Pulmonary artery endothelial cell (primary cell): ENCODE measurements at places on chromosomes 2 and 18. TPM values are rescaled to one million over a fixed set of nuclear protein-coding genes. Genes with fewer than 3 reads are reported as not detected.

Gene STEAP3
- 12.2 and 23.7 TPM in 2 replicates for total RNA-seq

Gene CKAP2L
- total RNA-seq = 4.9 and 10.3 TPM in 2 replicates

Gene RESP18
- total RNA-seq = not detected in 2 replicates

DNA sequence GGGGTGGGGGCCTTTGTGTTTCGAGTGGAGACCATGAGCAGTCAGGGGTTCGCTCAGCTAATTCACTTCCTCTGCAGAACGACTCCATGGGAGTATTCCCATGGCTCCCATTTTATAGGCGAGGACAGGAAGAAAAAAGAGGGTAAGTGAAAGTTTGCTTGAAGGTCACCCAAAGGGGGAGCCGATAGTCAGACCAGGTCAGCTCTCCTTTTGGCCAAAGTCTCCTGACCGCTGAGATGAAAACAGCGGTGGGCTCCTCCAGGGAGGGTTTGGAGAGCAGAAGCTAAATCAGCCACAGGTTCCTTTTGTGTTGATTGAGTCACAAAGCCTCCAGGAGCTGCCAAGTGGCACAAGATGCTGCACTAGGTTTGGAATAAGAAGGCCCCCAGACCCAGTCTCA lies 34.1 kb upstream of the CTAGE1 start:
- DNase-seq = no peak

DNA sequence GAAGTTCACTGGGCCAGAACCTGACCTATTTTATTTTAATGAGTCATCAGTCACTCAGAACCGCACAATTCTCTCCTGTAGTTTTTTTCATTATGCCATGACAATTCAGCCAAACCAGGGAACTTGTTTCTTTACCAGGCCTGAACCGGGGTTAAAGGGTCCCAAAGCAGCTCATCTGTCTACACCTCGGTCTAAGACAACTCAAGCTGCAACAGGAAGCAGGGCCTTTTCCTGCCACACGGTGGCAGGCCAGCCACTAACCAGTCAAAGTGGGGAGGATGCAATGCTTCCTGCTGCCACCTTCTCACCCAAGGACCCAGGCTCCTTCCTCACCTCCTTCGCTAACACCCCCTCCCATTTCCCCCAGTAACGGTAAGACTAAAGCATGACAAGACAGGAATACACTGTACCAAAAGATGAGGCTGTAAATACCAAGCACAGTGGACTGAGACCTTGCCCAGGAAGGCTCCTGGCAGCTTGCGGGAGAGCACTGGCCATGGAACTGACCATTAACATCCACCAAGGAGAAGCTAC lies 56.7 kb upstream of the ACKR3 start:
- no peak for DNase-seq

DNA sequence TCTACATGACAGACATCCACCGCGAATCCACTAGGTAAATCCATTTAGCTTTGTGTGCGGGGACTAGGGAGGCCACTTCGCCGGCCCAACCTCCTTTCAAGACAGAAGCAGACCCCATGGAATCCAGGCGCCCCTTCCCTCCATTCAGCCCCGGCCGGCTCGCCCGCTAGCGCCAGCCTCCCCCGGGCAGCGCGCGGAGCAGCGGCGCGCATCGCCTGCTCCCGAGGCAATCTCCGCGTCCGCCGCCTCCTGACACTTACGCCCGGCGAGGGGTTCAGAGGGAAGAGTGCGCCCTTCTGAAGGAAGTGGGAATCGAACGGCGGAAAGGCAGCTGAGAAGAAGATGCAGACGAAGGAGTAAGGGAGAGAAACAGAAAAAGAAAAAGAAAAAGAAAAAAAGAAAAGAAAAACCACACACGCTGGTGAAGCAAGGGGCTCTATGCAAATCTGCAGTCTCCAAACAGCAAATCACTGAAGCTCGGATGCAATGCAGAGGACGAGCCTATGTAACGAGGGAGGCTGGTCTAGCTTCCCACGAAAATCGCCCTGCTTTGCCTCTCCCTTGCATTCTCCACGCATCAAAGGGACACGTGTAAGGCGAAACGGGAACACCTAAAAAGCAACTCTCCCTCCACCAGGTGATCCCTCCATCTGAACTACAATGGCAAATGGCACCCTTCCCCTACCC lies 684.4 kb downstream of the NRXN1 start:
- DNase-seq = no peak

DNA sequence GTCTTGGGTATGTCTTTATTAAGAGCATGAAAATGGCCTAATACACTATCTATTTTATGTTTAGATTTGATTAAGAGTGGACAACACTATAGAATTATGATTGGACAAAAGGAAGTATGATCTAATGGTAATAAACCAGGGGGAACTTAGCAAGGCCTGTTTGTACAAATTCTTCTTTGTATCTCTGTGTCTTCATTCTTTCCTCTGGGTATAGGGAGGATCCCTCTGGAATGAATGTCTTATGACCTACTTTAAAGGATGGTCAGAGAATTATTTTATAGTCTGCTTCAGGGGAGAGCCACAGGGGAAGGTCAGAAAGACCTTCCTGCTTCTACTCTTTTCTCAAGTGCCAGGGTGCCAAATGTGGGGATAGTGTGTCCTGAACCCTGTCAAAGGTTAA lies 42.8 kb upstream of the FANCL start:
- no peak for DNase-seq

- DNase-seq = no peak
Measured at GRCh38 chr2:121888189-121888557, 132.7 kb downstream of the TSN start.

GRCh38 chr18:13539050-13539449 lies 187.3 kb downstream of the FAM210A start:
- DNase-seq = no peak
